ENCODE measurements at places on chromosomes 7 and 10.
A peak's percentile ranks its signal among the peaks of the same experiment; 100 is the strongest.

DNA sequence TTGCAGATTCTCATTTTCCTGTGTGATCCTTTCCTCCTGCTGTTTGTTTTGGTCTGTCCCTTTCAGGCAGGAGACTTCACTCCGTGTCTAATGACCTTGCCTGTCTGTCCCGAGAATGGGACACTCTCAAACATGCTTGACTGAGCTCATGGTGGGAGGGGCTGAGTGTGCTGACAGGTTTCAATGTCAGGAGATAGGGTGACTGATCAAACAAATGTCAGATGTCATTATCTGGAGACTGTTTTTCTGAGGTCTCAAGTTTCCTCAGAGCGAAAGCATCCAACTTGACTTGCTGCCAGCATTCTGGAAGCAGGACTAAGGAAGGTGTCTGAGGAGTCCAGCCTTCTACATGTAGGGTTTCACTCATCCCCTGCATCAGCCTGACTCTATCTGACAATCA lies 228.8 kb upstream of the KIAA1217 start:
- DNase-seq, result no peak

GRCh38 chr7:27297356-27297755 lies 54.8 kb downstream of the EVX1 start:
- no peak for DNase-seq

DNA sequence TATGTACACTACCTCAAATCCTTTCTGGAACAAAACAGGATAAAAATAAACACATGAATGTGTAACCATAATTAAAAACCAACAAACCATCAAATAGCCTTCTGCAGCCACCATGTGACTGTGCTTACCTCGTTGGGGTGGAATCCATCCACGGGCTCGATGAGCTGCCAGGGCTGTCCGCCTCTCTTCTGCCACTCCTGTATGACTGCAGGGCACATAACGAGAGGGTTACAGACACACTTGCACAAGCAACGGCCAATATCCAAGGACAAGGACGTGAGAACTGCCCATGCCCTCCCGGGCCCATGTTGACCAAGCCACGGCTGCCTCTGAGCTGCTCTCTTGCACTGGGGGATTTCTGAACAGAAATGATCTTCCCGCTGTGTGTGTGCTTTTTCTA lies 132.2 kb downstream of the ANLN start:
- no peak for DNase-seq

GRCh38 chr7:83484266-83484665 lies 164.7 kb downstream of the SEMA3E start:
- DNase-seq, result no peak

GRCh38 chr7:7099584-7100014 lies 82.7 kb upstream of the C1GALT1 start:
- peak; percentile 29 for DNase-seq

DNA sequence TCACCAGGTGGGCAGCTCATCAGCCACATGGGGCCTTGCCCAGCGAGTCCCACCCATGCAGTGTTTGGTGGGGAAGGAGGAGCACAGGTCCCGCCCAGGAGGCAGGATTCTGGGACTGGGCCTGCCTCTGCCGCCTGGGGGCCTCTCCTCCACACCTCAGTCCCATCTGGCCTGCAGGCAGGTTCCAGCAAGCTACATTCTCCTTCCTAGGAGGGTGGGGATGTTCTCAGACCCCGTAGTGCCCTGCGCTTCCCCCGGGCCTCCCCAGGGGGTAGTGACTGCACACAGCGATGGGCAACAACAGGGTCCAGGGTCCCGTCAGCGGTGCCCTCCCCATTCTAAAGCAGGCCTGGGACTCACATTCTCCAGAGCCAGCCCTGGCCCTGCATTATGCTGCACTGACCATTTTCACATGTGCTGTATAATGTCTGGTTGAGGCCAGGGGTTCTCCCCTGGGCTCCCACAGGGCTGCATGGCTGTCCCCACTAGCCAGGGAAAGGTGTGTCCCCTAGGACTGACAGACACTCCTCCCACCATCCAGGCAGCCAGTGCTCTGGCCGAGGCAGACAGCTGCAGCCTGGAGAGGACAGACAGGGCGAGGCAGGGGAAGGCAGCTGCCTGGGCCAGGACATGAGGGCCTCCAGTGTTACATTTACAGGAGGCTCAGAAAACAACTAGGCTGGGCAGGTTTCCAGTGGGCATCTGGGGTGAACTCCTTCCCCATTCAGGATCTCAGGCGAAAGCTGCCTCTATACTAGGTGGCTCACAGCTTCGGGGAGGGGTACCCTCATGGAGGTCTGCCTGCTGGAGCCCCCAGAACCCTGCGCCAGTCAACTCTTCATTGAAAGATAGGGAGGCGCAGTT lies 9.3 kb downstream of the RASGEF1A start:
- DNase-seq, result no peak

- no peak for DNase-seq
Observed at GRCh38 chr7:34564091-34564490, 93.9 kb upstream of the NPSR1 start.

- DNase-seq, result no peak
Observed at GRCh38 chr10:34475274-34475646, 339.8 kb downstream of the PARD3 start.

DNA sequence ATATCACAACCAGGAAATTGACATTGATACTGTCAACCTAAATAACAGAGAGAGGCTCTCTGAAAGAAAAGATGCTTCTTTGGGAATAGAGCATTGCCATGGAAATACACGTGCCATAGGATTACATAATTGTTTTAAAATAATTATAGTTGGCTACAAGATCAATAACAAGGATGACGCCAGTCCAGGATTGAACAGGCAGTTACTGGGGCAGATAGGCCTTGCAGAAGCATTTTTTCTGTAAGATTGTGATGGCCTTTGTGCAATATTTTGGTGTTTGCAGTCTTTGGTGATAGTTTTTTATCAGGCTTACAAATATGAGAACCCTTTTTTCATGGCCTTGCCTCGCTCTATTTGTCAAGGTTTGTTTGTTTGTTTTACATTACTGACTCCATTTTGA lies 10.5 kb downstream of the ACADSB start:
- no peak for DNase-seq

GRCh38 chr7:116041615-116042014 lies 11.1 kb upstream of the TFEC start:
- DNase-seq, result no peak

DNA sequence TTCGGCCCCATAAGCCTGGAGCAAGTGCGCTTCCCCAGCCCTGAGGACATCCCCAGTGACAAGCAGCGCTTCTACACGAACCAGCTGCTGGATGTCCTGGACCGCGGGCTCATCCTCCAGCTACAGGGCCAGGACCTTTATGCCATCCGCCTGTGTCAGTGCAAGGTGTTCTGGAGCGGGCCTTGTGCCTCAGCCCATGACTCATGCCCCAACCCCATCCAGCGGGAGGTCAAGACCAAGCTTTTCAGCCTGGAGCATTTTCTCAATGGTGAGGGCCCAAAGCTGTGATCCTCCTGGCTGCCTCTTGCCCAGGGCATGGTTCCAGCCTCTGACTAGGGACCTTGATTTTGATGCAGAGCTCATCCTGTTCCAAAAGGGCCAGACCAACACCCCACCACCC lies 10.1 kb downstream of the IRF5 start:
- no peak for DNase-seq

- no peak for DNase-seq
Observed at GRCh38 chr7:95517870-95518269, 32.1 kb downstream of the ASB4 start.

- DNase-seq, result no peak
Observed at GRCh38 chr7:110373416-110373815, 717.5 kb upstream of the LRRN3 start.

GRCh38 chr10:122462533-122463465 lies 1.4 kb downstream of the HTRA1 start:
- no peak for DNase-seq

GRCh38 chr7:27808626-27809025 lies 68.7 kb downstream of the TAX1BP1 start:
- DNase-seq, result no peak

GRCh38 chr7:100171840-100172239 lies 3.4 kb upstream of the GAL3ST4 start:
- no peak for DNase-seq

- DNase-seq, result no peak
Observed at GRCh38 chr10:77117501-77117900, 520.1 kb downstream of the KCNMA1 start.

DNA sequence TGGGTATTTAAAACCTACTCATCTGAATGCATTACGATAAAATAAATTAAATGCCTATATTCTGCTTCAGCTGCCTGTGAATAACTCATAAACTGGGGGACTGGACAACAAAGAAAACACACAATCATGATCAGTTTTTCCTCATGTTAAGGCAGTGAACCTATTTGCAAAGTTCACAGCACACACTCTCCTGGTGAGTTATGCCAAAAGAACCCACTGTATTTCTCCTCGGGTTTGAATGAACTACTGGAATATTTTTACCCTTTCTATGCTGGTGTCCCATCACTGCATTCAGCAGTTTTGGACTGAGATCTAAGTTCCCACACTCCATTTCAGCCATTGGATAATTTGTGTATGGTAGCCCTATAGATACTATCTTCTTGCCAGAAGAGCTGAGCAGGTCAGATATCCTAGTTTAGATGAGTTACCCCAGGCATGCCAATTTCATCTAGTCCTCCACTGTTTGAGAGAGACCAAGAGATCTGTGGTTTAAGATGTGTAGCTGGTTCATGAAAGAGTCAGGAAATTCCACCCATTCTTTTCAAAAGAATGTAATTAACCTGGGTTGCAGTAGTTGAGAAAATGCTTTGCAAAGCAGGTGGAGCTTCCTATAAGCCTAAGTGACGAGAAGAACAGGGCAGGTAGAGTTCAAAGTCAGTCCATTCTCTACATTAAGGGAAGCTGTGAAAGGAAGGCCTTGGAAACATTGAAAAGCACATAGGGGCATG lies 101.7 kb downstream of the PLXDC2 start:
- DNase-seq, result no peak

GRCh38 chr7:34059136-34059828 lies 153.9 kb downstream of the BMPER start:
- no peak for DNase-seq

DNA sequence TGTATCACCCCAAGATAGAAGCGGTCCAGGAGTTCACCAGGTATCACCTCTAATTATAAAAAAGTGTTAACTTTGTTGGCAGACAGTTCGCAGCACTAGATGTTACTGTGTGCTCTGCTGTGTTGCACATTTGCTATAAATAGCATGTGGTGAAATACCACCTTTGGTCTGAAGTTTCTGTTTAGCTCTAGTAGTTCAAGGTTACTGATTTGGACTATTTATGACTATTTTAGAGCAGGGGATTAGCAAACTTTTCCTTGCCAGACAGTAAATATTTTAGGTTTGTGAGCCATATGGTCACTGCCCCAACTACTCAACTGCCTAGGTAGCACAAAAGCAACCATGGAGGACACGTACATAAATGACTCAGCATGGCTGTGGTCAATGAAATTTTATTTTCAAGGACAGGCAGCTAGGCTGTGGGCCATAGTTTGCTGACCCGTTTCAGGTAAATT lies 16.5 kb downstream of the DENND10 start:
- DNase-seq, result no peak

GRCh38 chr7:101626069-101626671 lies 2.9 kb downstream of the MYL10 start:
- no peak for DNase-seq

- no peak for DNase-seq
Observed at GRCh38 chr10:101839416-101840063, 4.1 kb downstream of the KCNIP2 start.

- DNase-seq, result no peak
Observed at GRCh38 chr7:92133133-92133736, 1.0 kb downstream of the CYP51A1 start.

DNA sequence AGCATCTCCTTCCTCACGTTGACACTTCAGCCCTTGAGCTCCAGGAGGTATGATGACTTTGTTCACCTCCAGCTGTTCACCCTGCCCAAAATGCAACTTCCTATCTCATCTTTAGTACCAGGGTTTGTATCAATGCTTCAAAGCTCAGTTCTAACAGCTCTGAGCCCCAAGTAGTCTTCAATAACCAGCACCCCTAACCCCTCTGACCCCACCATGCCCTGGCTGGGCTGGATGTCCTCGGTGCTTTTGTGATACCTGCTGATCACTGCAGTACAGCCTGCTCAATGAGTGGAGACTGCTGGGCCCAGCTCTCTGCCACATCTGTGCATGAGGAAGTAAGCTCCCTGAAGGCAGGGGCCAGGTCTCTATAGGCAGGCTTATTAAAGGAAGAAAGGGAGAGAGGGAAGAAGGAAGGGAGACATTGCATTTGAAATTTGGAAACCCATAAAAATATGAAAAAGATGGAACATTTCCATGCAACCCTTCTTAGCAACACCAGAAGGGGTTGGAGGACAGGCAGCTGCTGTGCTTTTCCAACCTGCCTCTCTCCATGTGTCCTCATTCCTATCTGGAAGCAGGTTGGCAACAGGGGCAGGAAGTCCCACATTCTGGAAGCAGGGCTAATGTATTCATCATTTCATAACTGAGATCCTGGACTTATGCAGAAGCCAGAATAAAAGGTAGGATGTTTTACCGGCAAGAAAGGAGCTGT lies 756.1 kb downstream of the GRID1 start:
- no peak for DNase-seq

GRCh38 chr7:152504367-152504766 lies 68.6 kb upstream of the KMT2C start:
- DNase-seq, result no peak

GRCh38 chr7:129664029-129665012 lies 52.8 kb downstream of the NRF1 start:
- no peak for DNase-seq

DNA sequence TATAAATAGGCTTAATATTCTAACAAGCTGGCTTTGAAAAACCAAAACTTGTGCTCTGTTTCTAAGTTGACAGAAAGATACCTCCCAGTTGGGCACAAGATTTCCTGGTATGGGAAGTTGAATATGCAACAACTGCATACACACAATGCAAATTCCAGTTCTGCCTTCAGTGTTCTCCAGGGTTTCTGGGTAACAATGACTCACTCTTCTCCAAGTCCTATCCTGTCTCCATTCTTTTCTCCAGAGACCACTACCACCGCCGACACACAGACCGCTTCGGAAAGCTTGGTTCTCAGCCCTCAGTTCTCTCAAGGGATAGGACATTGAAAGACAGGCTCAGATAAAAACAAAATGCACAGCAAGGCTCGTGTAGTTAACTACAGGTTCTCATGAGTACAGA lies 12.2 kb downstream of the PDE1C start:
- no peak for DNase-seq

DNA sequence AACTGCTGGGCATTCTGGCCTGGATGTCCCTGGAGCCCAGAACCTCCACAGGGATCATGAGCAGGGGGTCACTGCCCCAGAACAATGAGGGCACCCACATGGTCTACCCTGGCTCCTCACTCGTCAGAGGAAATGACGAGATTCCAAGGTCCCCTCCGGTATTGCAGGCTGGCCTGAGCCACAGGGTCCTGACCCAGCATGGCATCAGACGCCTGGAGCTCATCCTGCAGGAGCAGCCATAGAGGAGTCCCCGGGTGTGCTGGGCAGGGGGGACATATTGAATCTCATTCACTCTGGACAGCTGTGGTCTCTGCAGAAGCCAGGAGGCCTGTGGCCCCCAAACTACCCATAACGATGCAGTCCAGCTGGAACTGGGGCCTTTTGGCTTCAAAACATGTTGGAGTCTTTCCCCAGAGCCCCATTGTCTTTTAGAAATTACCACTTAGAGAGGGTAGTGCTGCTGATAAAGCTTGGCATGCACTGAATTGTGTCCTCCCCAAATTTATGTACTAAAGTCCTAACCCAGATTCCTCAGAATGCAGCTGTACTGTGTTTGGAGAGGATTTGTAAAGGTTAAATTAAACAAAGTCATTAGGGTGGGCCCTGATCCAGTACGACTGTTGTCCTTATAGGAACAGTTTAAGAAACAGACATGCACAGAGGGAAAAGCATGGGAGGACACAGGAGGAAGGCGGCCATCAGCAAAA lies 27.7 kb downstream of the ANXA8 start:
- peak; percentile 31 for DNase-seq

GRCh38 chr7:83520726-83521125 lies 128.2 kb downstream of the SEMA3E start:
- no peak for DNase-seq

Measured in right renal cortex interstitium (tissue), 3 donors.